ENCODE measurements at places on chromosomes 16 and 17.

GRCh38 chr16:5042574-5043171, 8.9 kb upstream of the NAGPA start:
- no peak for DNase-seq

DNA sequence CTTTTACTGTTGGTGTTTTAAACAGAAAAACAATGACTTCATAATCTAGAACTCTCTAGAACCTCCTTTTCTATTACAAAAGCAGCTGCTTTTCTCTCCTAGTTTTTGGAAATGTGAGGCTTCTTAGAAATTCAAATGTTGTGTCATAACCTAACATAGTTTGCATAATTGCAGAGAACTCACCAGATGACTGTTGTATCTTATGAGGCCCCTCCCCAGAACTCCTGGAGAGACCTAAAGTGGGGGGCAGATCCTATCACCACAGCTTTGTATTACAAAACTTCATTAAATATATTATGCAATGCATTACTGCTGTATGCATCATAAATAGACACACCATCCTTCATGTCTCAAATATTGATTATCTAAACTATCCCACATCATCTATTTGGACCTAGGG, 538.7 kb upstream of the HSBP1 start:
- no peak for DNase-seq

DNA sequence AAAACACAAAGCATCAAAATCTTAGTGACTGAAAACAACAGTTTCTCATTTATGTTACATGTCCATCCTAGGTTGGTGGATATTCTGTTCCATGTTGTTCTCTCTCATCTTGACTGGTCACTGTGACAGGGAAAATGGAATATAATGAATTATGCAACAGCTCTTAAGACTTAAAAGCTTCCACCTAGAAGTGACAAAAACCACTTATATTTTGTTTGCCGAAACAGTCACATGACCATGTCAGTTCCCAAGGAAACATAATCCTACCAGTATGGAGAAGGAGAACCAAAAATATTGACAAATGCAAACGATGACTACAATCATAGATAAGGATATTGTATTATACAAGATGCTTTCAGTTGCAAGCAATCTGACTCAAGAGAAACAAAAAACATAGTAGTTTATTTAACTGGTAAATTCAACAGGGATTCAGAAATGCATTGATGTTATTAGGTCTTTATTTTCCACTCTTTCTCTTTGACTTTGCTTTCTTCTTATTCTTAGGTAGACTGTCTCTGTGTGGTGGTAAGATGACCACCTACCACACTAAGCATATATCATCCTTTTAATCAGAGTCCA, 103.8 kb downstream of the SSH2 start:
- DNase-seq: no peak

DNA sequence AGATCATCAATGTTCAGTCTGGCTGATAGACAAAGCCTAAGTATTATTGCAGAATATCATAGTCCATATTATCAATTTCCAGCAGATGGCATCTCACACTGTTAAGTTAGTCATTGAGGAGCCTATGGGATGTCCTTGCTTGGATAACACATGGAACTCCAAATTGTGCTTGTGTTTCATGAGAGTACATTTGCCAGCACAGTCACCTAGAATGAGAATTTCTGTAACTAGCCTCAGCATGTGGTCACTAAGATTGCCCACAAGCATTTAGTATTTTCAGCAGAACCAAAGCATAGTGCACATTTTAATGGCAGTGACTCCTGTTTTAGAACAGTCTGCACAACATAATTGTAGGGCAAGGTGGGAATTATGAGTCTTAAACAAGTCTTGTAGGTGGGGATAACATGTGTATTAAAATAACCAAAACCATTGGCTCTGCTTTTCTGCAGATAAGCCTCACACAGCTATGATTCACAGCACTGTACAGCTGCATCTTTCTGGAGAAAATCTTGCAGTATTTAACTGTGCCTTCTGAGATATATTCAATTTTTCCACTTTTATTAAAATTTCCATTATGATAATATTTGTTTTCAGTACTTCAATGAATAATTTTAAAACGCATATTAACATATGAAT, 882.8 kb upstream of the SOX9 start:
- no peak for DNase-seq

GRCh38 chr16:30984669-30985400, at the start of gene HSD3B7:
Gene HSD3B7 (plus strand): TSS chr16:30985207. CDS start chr16:30985659, 452 bp downstream.
- peak; percentile 87 for DNase-seq
